ENCODE measurements at places on chromosomes 6 and 20.
A peak's percentile ranks its signal among the peaks of the same experiment; 100 is the strongest.

DNA sequence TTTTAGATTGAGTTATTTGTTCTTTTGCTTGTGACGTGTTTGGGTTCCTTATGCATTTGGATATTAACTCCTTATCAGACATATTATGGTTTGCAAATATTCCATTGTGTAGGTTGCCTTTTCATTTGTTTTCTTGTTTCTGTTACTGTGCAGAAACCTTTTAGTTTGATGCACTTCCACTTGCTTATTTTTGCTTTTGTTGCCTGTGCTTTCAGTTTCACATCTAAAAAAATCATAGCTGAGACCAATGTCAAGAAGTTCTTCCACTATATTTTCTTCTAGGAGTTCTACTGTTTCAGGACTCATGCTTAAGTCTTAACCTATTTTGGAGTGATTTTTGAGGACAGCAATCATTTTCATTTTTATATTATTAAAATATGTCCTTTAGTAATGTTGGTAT lies 113.5 kb downstream of the EPM2A start:
- H3K27ac ChIP-seq = no peak overlapping the region
- H3K4me3 ChIP-seq = no peak overlapping the region
- H3K27me3 ChIP-seq = no peaks in the 10 kb centered on the region

- DNase-seq = no peak
- H3K4me1 ChIP-seq = no peaks in the 10 kb centered on the region
- H3K4me3 ChIP-seq = no peak overlapping the region
- H3K36me3 ChIP-seq = no peaks in the 10 kb centered on the region
- H3K27ac ChIP-seq = no peak overlapping the region
- H3K27me3 ChIP-seq = no peaks in the 10 kb centered on the region
Observed at GRCh38 chr6:99338188-99338587, 11.3 kb downstream of the FAXC start.

DNA sequence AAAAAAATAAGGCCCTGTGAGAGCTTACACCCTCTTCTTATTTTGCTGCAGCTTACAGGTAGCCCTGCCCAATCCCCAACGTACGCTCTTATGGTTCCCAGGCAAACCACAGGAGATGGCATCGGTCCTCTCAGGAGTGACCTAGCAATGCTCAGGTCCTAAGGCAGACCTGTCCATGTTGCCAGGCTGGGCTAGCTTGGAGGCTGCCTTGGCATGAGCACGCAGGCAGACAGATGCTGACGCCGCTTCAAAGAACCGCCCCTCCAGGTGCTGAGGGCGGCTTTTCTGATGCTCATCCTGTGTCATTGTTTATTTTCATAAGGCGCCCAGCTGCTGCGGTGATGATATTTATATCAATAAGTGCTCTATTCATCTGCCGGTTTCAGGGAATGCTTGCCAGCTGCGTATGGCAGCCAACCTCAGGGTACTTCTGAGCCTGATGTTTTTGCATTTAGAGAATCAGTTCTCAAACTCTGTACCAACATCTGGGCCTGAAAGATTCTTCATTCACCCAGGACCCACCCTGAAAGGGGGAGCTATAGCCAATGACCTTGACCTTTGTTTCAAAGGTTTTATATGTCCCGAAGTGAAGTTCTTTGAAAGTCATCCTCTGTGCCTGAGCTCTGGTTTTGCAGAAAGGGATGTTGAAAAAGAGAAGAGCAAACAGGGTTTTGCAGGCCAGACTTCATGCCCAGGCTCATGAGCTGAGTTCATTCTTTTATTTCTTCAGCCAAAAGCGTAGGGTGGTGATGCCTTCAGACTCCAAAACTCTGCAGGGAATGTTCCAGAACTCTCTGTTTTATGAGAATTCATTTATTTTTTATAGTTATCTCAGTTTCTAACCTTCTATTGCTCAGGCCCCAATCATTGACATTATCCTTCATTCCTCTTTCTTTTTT lies 475.6 kb upstream of the CHD6 start:
- H3K4me1 ChIP-seq = no peaks in the 10 kb centered on the region
- H3K27me3 ChIP-seq = peaks cover 26% of the 10 kb centered on the region
- H3K4me3 ChIP-seq = no peak overlapping the region
- DNase-seq = no peak
- H3K27ac ChIP-seq = no peak overlapping the region

DNA sequence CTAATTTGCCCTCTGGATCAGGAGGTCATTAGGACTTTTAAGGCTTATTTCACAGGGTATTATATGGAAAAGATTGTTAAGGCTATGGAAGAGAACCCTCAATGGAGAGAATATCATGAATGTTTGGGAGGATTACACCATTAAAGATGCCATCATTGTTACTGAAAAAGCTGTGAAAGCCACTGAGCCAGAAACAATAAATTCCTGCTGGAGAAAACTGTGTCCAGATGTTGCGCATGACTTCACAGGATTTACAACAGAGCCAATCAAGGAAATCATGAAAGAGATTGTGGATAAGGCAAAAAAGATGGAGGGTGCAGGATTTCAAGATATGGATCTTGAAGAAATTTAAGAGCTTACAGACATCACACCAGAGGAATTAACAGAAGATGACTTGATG lies 798.3 kb upstream of the SLC35B3 start:
- DNase-seq = peak; percentile 61
- no peaks in the 10 kb centered on the region for H3K27me3 ChIP-seq
- peak overlapping the region; percentile 54 for H3K27ac ChIP-seq
- H3K36me3 ChIP-seq = no peaks in the 10 kb centered on the region
- H3K4me3 ChIP-seq = no peak overlapping the region

DNA sequence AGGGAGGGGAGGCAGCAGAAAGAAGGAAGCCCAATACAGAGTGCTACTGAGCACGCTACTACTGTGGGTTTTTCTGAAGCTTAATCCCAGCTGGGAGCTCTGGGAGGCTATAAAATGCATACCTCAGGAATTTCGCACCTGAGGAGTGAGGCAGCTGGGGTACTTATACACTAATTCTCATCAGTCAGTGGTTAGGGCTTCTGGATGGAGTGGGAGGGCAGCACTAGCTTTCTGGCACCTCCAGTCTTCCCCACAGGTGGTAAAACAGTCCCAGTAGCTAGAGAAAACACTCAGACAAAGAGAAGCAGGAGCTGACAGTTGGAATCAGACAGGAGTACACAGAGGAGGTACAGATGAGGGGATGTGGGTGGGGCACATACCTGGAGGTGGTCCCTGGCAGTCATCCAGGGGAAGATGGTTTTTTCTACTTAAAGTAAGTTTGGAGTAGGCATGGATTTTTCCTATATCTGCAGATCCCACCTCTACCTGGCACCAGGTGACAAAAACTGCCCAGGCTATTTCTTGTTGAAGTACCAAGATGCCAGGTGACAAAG lies 37.8 kb downstream of the CPXM1 start:
- no peaks in the 10 kb centered on the region for H3K36me3 ChIP-seq
- H3K4me3 ChIP-seq = no peak overlapping the region
- H3K4me1 ChIP-seq = no peaks in the 10 kb centered on the region
- H3K27ac ChIP-seq = no peak overlapping the region
- peaks cover 3% of the 10 kb centered on the region for H3K27me3 ChIP-seq

DNA sequence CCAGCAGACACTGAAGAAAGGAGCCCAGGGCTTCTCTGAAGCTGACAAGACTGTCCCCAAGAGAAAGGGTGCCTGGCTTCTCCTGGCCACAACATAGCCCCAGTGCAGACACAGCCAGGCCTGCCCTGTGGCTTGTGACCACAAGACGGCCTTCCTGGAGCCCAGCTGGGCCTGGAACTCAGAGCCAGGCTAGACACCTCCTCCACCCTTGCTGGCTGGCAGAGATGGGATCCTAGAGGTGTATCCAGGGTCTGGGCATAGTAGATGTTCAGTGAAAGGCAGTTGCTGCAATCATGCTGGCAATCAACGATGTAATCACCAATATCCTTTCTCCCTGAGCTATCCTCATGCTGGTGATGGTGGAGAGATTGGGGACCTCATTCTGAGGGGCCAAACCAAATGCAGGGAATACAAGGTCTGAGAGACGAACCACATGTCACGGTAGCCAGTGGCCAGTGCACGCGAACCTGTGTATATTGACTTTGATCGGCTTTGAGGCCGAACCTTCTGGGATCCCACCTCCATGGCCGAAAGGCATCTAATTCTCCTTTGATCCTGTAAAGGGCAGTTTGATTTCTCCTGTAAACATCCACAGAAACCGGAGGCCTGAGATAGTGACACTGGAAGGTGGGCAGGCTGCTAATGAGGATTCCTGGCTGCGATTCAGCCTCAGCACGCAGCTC lies 115.2 kb downstream of the PSMB1 start:
- peak overlapping the region; percentile 21 for H3K4me3 ChIP-seq
- no peak overlapping the region for H3K27ac ChIP-seq
- no peaks in the 10 kb centered on the region for H3K27me3 ChIP-seq
- H3K4me1 ChIP-seq = no peaks in the 10 kb centered on the region
- no peak for DNase-seq

Data from A673 (cell line).